ENCODE measurements at places on chromosomes 6 and 20.

- DNase-seq, result no peak
These were observed 1.7 kb upstream of the DLL1 start for GRCh38 chr6:170292407-170293158.

- DNase-seq, result no peak
These were observed 26.4 kb upstream of the FAM83C start for GRCh38 chr20:35318502-35319157.

- no peak for DNase-seq
These were observed 46.9 kb upstream of the ENPP5 start for GRCh38 chr6:46217671-46218131.

DNA sequence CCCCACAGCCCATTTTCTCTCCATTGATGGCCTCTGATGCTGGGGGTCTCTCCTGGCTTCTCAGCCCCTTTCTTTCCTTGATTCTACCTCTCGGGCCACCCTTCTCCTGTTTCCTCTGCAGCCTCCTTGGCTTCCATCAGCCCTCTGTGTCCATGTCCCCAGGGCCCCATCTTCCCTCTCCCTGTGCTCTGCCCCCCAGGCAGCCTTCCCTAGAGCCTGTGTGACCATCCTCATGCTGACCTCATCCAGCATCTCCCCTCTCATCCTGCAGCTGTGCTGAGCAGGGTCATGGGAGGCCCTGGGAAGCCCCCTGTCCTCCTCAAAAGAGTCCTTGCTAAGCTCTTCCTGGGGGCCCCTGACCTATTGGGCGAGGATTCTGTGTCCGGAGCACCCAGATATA is 73.4 kb upstream of the NNAT start:
- no peak for DNase-seq

DNA sequence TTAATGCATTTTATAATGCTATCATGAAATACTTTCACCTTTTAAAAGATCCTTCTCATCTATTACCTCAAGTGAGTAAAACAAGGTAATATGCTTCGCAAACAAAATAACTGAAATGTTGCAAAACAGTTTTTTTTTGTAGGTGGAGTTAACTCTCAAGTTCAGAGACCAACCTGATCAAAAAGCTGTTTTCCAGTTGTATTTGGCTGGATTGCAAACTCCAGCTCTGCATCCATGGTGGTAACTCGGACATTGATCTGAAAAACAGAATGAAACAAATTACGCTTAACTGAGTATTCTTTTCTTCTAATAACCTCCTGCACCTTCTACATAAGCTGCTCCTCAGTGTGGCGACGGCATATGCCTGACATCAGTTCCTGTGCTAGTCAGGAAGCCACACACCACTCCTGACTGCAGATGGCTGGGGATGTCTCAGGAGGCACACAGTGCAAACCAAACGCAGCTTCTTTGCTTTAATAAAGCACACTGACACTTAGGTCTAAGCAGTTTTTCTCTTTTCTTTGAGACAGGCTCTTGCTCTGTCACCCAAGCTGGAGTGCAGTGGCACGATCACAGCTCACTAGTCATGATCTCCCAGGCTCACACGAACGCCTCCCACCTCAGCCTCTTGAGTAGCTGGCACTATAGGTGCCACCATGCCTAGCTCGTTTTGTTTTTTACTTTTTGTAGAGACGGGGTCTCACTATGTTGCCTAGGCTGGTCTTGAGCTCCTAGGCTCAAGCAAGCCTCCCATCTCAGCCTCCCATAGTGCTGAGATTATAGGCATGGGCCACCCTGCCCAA is 29.9 kb downstream of the EZR start:
- DNase-seq, result no peak

DNA sequence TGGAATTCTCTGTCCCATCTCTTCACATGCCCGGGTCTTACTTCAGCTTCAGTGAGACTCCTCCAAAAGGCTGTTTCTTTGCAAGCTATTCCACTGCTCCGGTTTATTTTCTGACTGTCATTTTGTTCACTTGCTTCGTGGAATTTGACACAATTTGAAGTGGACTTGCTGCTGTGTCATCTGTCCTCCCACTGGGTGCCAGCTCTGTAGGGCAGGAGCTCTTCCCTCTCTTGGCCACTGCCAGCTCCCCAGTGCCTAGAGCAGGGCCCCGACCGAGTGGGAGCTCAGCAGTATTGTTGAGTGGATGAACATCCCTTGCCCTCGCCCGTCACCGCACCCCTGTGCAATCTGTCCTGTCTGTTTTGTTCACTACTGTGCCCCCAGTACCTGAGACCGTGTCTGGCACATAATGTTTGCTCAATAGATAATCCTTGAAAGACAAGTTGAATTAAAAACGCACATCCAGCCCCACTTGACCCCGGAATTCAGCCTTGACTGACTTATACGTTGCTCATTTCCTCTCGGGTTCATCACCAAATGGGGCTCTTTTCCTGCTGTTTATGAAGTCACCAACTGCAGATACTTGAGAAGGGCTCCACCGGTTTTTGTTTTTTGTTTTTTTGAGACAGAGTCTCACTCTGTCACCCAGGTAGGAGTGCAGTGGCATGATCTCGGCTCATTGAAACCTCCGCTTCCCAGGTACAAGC is 170.3 kb upstream of the KCNG1 start:
- no peak for DNase-seq

DNA sequence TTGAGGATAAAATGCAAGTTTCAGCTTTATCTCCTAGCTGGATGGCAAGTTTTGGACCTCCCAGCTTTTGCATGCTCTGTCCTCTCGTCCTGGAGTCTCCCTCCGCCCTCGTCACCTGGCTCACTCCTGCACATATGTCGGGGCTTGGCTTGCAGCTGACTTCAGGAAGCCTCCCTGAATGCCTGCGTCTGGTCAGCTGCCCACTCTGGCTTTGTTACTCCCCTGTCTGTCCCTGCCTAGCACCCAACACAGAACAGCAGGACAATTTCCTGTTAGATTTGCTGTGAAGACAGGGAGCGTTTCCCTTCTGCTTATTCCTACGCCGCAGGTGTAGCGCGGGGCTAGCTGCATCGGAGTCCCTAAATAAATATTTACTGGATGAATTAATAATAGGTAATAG is 5.4 kb downstream of the JPH2 start:
- no peak for DNase-seq

DNA sequence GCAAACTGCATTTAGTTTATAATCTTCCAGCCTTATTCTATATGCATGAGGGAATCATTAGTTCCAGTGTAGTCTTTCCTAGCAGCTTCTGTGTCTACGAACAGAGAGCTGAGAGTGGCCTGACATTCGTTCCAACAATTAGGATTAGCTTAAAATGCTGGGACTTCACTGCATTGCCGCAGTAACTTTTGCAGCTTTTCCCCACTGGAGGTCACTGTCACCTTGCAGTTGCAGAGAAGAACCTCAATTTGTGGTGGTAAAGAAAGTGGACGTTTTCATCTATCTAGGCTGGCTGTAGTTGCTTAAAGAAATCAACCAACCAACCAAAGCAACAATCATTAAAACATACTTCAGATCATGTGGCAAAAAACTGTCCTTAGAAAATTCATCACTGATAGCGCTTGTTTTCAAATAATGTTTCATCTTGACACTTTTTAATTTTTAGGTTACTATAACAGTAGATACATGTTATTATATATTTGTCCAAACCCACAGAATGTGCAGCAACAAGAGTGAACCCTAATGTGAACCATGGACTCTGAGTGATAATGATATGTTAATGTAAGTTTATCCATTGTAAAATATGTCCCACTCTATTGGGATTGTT is 12.2 kb downstream of the MYLK4 start:
- DNase-seq, result peak; percentile 60

GRCh38 chr6:139973669-139974344 is 599.4 kb upstream of the CITED2 start:
- no peak for DNase-seq

- DNase-seq, result no peak
These were observed 67.1 kb downstream of the SCAF8 start for GRCh38 chr6:154800338-154800737.

- no peak for DNase-seq
These were observed 88.3 kb downstream of the ADAT2 start for GRCh38 chr6:143362192-143362558.

Measured in right lung (tissue), 10 donors.